Jurkat, Clone E6-1 (cell line): ENCODE measurements at places on chromosomes 3 and 15.

GRCh38 chr15:33677238-33677830 is 291.0 kb upstream of the CHRM5 start:
- DNase-seq, result no peak

DNA sequence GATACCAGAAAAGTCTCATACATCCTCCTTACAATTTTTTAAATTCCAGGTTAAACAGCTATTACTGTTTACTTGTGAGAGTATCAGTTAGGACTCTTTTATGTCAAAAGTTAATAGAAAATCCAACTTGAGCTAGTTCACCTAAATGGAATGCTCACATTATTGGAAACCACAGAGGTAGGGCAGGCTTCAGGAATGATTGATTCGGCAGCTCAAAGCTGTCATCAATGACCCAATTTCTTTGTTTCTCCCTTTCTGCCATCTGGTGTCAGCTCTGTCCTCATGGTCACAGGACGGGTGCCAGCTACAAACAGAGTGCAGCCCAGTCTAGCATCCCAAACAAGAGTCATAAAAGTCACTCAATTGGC is 32.2 kb downstream of the CFAP20DC start:
- DNase-seq, result no peak

- peak; percentile 35 for DNase-seq
These were observed 6.7 kb downstream of the CEMIP start for GRCh38 chr15:80785811-80786354.

- DNase-seq, result no peak
These were observed 4.5 kb downstream of the PTX3 start for GRCh38 chr3:157441102-157441624.
